ENCODE measurements at places on chromosomes 6 and 20. TPM values are rescaled to one million over a fixed set of nuclear protein-coding genes. Genes with fewer than 3 reads are reported as not detected.

Gene EYS
- total RNA-seq: 0.72 TPM

DNA sequence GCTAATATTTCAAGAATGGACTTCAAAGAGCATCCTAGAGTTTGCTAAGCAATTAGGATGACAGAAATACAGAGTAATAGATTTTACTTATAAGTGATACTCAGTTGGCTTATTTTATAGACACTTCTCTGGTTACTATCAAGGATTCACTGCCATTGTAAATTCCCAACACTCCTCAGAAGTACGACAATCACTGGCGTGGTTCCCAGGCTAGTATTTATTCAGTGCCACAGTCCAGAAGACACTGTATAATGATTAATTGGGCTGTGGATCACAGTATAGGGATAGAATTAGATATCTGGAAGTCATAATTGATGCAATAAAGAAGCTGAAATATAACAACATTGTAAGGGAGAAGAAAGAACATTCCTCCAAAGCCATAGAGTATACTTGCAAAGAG, 15.7 kb downstream of the MANEA start:
- no peak for DNase-seq

DNA sequence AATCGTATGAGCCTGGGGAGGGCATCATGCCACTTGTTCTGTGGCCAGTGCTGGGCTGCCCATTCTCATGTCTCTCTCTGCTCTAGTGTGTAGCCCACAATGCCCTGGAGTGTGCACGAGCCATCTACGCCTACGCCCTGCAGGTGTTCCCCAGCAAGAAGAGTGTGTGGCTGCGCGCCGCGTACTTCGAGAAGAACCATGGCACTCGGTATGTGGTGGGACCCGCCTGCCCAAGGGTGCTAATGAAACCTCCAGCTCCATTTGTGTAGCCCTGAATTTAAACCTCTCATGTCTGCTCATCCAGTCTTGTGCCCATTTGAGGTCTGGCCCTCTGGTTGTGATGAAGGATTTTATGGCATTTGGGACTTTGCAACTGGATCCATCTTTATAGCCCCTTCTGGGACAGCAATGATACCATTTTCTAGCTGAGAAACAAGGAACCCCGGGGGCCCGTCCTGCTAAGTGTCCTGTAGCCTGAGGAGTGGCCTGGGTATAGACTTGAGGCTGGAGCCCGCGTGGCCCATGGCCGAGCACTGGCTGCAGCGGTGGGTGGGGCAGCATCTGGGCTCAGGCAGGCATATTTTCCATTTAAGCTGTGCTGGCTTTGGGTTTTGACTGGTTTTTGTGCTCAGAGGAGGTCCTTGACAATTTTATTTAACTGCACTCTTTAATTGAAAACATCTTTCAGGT, 13.2 kb upstream of the C20orf204 start:
- no peak for DNase-seq

DNA sequence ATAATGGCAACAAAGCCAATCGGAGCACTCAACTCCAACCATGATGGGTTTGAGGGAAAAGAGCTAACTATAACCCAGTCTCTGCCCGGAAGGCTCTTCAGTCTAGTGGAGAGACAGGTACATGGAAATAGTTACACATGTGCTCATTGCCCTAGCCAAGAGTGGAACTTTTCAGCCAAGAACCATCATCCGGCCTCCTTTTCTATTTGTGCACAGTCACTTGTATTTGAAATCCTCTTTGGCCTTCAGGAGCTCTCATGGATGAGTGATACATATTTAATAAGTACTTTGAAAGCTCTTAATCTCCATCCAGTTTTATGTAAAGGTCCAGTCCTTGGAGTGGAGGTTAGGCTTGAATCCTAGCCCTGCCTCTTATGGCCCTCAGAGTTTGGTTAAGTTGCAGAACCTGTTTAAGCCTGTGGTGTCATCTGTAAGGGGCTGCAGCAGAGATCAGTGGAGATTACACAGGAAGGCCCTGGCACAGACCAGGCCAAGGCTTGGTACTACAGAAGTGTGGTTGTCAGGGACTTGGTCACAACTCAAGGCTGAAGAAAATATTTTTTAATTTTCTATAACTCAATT, 72.3 kb upstream of the SMLR1 start:
- DNase-seq: no peak

Gene PDRG1
- total RNA-seq: 11.0 TPM

DNA sequence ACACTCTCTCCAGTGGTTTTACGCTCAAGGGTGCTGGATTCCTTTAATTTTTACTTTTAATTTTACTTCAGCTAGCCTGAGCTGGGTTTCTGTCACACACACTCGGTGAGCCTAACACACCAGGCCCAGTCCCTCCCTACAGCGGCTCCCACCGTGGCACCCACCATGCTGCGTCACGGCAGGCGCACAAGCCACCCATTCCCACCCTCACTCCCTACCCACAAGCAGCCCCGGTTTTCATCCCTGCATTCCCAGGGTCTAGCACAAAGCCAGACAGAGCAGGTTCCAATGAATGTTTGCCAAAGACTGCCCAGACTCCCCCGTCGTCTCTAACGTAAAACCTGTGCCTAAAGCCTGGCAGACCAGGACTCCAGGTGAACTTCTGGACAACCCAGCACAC, 50.3 kb downstream of the MYH7B start:
- DNase-seq: peak; percentile 40

- DNase-seq: no peak
Measured at GRCh38 chr6:128252341-128253176, 267.8 kb downstream of the PTPRK start.

Data from spleen (tissue), 13 donors.